ENCODE measurements at places on chromosomes 1 and 21.

GRCh38 chr1:154446292-154446691 lies 41.1 kb downstream of the IL6R start:
- DNase-seq, result no peak

GRCh38 chr21:36716387-36716786 lies 17.5 kb downstream of the SIM2 start:
- no peak for DNase-seq

GRCh38 chr1:78437941-78438340 lies 52.8 kb upstream of the PTGFR start:
- DNase-seq, result no peak

- DNase-seq, result no peak
These were observed 100.8 kb upstream of the DNAH14 start for GRCh38 chr1:224828691-224829090.

DNA sequence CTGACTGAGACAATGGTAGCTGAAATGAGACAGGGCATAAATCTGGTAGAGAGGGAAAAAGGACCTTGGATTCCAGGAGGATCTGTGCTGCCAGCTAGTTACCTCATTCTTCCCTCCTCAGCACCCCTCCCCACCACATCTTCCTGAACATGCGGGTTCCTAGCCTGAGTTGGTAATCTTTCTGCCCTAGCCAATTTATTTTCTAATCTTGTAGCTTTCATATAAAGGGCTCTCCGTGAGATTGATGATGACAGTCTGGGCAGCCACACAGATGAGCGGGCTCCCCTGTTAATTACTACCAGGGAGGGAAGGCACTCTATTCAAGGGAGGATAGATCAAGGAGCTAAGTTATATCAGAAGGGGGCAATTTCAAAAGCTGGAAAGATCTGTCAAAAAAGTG lies 20.2 kb downstream of the ARHGEF11 start:
- no peak for DNase-seq

- DNase-seq, result no peak
These were observed 6.9 kb downstream of the ENO1 start for GRCh38 chr1:8871539-8871935.

- DNase-seq, result no peak
These were observed 69.9 kb downstream of the RRAGC start for GRCh38 chr1:38789498-38790169.

GRCh38 chr1:60563777-60564535 lies 490.4 kb upstream of the C1orf87 start:
- DNase-seq, result no peak

DNA sequence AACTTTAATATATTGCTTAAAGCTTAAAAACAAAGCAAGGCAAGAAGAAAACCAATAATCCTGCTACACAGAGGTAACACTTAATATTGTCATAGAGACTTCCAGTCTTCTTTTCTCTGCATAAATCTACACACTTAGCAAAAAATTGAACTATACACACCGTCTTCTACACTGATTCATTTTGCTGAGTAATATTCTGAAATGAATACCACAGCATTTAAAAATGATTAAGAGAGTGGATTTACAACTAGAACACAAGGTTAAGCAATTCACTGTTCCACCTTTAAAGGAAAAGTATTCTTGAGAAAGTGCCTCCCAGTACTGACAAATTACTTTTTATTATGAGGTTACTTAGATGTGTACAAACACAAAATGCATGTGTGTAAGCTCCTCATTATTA lies 22.2 kb upstream of the ITPKB start:
- no peak for DNase-seq

- no peak for DNase-seq
These were observed 55.9 kb downstream of the NENF start for GRCh38 chr1:212488436-212489283.

- DNase-seq, result no peak
These were observed 6.3 kb downstream of the KIF21B start for GRCh38 chr1:201016943-201017827.

- DNase-seq, result no peak
These were observed 1660.1 kb upstream of the B3GALT2 start for GRCh38 chr1:194846488-194846887.

GRCh38 chr1:93262645-93263044 lies 82.1 kb downstream of the CCDC18 start:
- DNase-seq, result no peak

DNA sequence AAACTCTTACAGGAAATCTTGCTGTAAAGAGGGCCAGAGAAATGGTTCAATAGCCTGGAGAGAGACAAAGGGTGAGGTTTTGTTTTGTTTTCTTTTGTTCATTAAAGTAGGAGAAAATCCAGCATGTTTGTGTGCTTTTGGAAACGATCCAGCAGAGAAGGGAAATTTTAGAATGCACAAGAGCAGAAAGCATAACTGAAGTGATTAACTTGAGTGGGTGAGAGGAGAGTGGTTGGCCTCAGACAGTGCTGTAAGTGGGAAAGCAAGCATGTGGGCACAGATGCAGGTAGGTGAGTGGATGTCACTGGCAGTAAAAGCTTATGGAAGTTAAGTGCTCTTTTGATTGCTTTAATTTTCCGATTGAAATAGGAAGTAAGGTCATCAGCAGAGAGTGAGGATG lies 50.2 kb downstream of the EEIG2 start:
- DNase-seq, result no peak

DNA sequence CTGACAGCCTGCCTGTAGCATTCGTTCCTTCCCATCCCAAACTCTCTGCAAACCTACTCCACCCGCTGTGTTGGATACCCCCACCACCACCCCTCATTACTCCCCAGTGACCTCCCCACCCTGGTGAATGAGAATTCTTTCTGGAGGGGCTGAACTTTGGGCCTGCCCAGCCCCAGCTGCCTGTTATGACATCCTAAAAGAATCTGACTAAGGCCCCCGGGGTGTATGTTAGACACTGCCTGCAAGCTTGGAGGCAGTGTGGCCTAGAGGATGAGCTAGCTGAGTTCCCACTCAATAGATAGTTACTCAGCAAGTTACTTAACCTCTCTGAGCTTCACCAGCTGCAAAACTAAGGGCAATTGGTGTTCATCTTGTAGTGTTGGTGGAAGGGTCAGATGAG lies 110.2 kb upstream of the FGGY start:
- no peak for DNase-seq

DNA sequence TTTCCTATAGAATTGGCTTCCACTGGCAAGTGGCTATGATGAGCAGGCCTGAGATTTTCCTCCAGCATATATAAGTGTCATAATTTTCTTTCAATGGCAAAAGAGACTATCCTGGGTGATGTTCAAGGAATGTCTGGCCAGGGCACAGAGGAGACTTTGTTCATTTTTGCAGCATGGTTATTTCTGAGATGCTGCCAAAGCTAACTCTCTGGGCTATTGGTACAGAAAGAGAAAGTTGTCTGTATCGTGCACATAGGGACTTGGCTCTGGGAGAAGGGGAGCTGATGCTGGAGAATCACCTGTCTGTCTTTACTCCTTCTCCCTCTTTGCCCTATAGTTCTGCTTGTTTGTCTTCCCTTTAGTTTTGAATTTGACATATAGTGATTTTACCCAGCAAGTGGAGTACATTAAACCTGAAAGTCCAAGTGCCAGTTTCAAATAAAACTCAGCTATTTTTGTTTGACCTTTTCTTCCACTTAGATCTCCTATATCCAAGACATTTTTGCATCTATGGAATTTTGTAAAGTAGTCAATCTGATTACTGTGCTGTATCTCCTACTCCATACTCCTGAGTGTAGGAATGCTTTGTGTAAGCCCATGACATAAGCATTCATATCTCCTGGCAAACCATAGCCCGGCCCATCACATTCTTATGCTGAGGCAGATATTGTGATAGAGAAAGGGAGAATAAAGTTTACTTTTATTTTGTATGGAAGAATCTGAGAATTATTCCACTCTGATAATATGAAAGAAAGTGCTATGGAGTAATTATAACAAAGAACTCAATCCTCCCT lies 3.9 kb downstream of the FNDC7 start:
- no peak for DNase-seq

GRCh38 chr1:37497832-37498231 lies 16.7 kb downstream of the MEAF6 start:
- no peak for DNase-seq

GRCh38 chr1:93871366-93871765 lies 7.6 kb downstream of the DNTTIP2 start:
- no peak for DNase-seq

DNA sequence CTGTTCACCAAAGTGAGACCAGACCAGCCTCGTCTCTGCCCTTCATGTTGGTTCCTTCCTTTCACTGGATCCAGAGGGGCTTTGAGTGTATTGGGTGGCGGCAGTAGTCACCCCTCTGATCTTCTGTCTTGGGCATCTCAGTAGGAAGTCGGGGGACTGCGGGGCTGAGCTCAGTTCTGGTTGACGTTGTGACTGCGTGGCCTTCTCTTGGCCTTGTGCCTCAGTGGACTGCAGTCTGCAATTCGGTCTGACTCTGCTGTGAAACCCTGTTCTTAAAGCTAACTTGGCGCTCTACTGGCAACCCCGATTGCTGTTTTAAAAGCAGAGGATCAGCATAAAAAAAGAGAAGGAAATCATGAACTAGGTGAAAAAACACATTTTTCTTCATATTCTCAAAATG lies 56.7 kb downstream of the SLC37A1 start:
- no peak for DNase-seq

DNA sequence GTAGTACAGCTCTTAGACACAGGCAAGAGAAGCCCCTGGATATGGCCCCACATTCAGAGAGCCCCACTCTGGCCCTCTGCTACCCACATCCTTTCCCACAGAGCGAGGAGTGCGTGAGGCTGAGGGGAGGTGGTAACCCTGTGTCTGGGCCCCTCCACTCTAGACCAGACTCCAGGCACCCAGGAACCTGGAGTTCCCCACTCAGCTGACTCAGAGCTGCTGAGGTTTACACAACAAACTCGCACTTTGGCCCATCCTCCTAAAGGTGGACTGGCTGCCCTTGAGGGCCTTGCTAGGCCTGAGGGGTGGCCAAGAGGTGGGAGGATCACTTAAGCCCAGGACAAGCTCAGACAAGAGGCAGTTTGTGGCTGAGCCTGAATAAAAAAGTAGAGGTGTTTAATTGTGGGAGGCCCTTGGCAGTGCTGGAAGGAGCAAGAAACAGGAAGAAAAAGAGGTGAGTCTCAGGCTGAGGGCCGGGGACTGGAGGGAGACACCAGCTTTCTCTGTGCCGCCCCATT lies 10.7 kb downstream of the MR1 start:
- no peak for DNase-seq

GRCh38 chr1:43947061-43947873 lies 517 bp downstream of the IPO13 start:
- DNase-seq, result no peak

- DNase-seq, result no peak
These were observed 86.9 kb upstream of the SPAG17 start for GRCh38 chr1:118271883-118272282.

Data from stimulated activated CD8-positive, alpha-beta memory T cell treated with anti-CD3 and anti-CD28 coated beads, Interleukin-4, amount 100 ng/mL, for 1 hour (primary cell).